ENCODE measurements at places on chromosomes 2 and 18. TPM values are rescaled to one million over a fixed set of nuclear protein-coding genes. Genes with fewer than 3 reads are reported as not detected.
A peak's percentile ranks its signal among the peaks of the same experiment; 100 is the strongest.

LOXL3 gene
- 13.2 TPM for total RNA-seq

DNA sequence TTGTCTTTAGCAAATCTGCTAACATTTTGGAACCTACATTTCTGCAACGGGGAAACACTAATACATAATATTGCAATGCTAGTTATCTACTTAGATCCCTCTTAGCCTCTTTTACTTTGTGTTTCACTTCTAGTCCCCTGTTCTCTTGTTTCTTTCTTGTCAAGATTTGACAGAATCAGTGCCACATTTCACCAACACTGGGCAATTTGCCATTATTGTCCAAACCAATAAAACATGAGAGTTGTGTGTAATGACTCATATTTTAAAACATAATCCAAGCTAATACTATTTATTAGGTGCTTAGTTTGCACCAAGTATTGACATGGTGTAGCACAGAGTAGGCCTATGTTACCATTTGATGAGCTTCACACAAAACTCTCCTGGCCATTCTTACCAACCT lies 33.7 kb upstream of the ACVR1C start:
- ATAC-seq, result no peak

DNA sequence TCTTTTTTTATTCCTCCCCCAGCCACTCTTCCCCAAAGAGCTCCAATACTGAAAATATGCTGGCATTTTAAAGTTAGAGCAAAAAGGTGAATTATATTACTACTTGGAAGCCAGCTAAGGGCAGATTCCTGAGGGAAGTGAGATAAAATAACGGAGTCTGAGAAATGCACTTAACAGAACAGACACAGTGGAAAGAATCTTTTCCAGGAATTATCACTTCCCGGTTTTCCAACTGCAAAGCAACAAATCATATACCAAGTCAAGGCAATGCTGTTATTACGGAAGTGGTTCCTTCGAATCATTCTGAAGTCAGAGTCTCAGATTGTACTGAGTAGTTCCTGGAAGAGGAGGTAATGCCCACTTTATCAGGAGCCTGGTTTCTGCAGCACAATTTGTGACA lies 435.0 kb upstream of the SPRED2 start:
- no peak for ATAC-seq

DNA sequence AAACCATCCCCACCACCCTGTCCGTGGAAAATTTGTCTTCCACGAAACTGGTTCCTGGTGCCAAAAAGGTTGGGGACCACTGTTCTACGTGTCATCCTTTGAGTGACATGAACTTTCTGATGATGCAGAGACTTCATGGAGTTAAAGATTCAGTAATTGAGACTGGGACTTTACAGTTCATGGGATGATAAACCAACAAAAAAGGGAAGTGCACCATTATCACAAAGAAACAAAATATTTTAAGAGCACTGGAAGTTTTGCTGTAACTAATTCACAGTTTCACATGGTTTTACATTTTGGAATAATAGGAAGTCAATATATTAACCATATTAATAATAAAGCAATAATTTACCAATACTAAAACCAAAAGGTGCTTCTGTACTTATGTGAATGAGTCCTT lies 126.8 kb downstream of the AQP4 start:
- no peak for ATAC-seq

RGPD3 gene
- total RNA-seq, result 1.1 TPM

GRCh38 chr2:224865016-224865415 lies 148.9 kb upstream of the CCDC195 start:
- ATAC-seq, result no peak

TRABD2A gene
- total RNA-seq, result 0.47 TPM

FER1L5 gene
- not detected for total RNA-seq

DNA sequence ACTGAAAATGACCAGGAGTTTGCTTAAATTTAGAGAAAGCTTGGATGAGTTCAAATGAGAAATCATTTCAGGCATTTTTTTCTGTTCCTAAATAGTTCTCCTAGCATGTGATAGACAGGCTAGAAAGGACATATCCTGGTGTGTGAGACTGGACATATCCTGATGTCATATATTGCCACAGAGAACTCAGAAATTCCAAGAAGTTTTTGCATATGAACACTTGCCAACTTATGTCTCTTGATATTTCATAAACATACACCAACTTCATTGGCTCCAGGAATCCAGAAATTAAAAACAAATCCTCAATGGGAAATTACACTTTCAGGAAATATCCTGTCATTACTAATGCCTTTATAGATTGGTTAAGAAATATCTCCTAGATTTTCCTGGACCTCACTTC lies 2.9 kb upstream of the SERPINB4 start:
- ATAC-seq, result no peak

- peak; percentile 31 for ATAC-seq
Observed at GRCh38 chr2:36706021-36706876, 9.7 kb downstream of the VIT start.

DLGAP1 gene
- 0.62 TPM for total RNA-seq

GAL3ST2 gene
- not detected for total RNA-seq

GRCh38 chr18:23882616-23883276 lies 131.8 kb upstream of the TTC39C start:
- no peak for ATAC-seq

DNA sequence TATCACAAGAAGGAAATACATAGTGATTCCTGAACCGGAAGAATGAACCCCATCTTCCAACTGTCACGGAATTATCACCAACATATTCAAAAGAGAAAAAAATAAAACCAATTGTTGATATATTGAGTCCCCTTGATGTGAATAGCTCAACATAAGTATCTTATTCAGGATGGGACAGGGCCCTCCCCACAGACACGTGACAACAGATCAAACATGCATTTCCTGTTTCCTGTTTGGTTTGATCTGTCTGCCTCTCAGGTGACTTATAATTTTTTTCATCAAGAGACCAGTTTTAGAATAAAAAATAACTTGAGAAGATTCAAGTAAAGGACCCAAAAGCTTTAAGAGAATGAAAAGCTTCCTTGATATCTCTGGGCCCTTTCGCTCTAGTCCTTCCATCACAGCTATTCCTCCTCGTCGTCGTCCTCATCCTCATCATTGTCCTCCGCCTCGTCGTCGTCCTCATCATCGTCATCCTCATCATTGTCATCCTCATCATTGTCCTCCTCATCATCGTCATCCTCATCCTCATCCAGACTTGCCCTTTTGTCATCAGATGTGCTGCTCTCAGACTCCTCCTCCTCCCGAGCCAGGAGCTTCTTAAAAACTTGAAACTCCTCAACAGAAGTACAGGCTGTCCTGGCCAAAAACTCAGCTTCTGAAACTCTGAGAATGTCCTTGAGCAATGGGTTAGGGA lies 6.3 kb downstream of the MTERF4 start:
- ATAC-seq, result no peak

OLA1 gene
- 90.4 TPM for total RNA-seq

DNA sequence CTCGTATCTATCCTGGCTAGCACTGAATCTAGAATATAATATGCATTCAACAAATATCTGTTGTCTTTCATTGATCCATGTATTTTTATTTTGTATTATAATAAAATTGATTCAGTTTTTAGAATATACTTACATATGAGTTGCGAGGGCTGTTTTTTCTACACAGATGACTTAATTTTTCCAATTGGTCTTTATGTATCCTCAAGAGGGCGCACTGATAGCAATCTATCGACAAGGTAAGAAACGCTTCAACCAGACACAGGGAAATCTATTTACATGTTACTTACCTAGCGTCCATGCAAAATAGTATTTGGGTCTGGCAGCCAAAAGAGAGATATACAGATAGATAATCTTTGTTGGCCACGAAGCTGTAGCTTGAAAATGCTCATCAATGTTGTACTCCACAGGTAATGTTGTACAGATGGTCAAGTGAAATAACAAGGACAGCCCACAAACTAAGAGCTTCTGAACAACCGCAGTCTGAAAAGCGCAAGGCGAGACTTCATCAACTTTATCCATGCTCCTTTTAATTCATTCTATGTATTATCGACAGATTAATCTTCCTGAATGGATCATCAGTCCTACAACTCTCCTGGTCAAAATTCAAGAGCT lies 35.5 kb upstream of the KIDINS220 start:
- ATAC-seq, result no peak

GPR17 gene
- total RNA-seq, result not detected

GRCh38 chr18:13446610-13447461 lies 228.3 kb downstream of the LDLRAD4 start:
- ATAC-seq, result no peak

All from gastroesophageal sphincter (tissue), 4 donors.